Right lung (tissue), 10 donors: ENCODE measurements at places on chromosomes 5 and 9. TPM values are rescaled to one million over a fixed set of nuclear protein-coding genes. Genes with fewer than 3 reads are reported as not detected.

DNA sequence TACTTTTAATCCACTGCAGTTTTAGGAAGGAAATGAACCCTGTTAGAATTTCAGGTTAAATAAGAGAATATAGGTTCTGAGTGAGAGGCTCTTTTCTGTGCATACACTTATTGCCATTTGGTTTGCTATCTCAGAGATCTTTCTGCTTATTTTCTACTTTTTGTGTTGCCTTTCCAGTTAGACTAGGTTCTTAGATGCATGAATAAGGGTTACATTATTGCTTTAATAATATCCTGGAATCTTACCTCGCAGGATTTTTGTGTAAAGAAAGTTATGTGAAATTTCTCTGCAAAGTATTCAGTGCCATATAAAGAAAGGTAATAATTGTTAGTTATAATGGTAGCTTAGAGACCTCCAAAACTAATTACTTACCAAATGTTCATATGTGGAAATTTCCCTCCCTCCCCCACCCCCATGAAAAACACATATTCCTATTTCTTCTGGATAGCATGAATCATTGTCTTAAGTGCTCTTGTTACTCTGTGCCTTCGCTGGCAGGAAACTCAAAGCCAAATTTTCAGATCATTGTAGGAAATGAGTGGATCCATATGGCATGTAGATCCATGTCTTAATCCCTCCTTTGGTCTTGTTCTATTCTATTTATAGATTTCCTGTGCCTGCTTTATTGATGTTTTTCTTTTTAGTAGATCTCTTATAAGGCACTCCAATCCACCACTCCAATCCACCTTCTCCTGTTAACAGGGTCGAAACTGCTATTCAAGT lies 2.7 kb upstream of the APBA1 start:
- DNase-seq = peak; percentile 42

GRCh38 chr5:17005107-17005828 lies 69.2 kb upstream of the MYO10 start:
- no peak for DNase-seq

DNA sequence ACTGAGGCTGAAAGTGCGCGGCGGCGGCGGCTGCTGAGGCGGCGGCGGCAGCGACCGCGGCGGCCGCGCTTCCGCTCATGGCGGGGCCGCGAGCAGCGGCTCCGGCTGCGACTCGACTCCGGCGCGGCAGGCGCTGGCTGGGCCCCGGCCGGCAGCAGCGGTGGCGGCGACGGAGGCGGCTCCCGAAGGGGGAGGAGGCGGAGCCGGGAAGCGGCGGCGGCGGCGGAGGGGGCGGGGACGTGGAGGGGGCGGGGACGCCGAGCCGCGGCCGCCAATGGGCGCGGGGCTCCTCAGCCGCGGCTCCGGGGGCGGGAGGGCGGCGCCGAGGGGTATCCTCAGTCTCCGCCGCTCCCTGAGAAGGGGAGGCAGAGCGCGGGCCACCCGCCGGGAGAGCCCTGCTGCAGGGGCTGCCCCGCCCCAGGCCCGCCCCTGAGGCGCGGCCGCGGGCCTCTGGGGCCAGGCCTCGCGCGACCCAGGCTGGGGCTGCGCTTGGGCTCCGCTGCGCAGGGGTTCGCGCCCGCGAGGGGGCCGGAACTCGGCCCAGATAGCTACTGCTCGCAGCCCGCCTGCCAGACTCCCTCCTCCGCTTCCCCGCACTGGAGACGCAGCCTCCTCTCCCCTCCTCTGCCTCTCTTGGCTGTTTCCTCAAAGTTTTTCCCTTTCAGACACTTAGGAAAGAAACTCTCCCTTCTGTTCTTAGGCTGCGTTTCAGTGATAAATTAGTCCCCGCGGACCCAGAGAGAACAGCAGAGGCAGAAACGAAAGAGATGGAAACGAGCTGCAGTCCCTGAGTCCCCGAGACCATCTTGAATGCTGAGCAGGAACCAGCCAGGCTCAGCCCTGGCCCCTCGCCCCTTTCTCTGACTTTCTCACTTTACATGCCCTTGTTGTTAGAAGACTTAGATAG lies 85.0 kb upstream of the MELK start:
- peak; percentile 92 for DNase-seq

- DNase-seq = no peak
These were observed 438 bp downstream of the NSUN2 start for GRCh38 chr5:6632324-6632887.

DNA sequence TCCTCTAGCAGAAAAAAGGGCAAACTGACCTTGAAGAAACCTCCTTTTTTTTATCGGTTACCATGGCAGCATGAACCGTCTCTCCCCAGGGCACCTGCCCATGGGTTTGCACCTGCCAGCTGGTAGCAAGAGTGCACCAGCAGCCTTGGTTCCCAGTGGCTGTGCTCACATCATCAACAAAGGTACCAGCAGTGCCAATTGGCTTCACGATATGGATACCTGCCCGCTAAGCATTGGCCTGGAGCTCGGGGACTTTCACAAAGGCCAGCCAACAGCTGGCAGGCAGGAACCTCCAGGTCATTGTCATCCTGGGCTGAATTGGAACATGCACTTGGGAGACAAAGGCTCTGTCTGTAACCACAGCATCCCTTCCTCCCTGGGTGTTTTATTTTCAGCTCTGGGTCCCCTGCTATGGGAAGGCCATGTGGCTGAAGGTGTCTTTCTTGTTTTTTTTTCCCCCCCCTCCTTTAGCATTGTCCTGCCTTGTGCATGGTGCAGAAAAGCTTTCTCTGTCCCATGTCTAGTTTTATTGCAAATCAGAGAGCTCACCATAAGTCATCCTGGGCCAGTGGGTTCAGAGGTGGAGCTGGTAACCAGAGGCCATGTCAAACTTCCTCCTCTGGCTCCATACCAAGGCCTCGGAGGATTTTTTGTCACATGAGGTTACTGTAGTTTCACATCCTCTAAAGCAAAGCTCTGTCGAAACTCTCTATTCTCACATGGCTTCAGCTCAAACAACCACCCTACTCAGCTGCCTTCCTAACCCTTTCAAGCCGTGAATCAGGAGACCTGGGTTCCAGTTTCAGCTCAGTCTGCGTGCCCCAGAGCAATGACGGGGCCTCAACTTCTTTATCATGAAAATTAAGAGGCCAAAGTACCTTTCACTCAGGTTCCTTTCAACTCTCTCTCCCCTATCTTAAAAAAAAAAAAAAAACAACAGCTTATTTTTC lies 145.5 kb upstream of the MAP3K1 start:
- DNase-seq = peak; percentile 24

DNA sequence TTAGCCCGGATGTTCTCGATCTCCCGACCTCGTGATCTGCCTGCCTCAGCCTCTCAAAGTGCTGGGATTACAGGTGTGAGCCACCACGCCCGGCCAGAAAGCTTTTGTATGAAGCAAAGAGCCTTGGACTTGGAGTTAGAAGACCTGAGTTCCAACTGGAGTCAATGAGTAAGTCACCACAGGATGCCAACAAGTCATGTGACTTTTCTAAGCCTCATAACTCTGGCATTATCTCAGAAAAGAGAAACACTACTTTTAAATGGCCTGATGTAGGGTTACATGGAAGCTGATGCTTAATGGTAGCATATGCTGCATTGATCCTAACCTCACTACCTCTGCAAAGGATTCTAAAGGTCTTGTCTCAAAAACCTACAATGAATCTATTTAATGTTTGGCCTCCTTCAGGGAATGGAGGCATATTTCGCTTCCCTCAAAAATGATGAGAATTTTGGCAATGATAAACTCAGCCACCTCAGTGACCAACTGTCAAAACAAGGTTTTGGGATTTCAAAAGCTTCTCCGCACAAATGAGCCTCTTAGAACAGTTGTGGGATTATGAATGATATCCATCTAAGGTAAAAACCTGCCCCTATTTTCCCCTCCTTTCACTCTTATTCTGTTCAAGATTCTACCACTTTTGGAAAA lies 236.8 kb downstream of the ACTL7B start:
- no peak for DNase-seq

DNA sequence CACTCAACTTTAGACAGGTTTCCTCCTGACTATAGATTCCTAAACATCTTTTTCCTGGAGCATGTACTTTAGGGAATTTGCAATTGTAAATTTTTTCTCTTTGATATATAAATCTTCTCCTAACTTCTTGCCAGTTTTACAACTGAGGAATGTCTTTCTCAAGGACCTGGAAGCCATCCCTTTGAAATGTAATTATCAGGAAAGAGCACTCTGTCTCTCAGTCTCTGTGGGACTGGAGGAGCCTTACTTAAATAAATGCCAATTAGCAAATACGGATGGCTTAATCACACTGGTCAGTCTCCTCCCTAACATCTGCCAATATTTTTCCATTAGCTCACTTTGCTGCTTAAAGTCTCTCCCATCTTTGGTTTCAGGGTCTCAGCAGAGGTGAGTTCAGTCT lies 344.3 kb upstream of the ARRDC3 start:
- DNase-seq = no peak

DNA sequence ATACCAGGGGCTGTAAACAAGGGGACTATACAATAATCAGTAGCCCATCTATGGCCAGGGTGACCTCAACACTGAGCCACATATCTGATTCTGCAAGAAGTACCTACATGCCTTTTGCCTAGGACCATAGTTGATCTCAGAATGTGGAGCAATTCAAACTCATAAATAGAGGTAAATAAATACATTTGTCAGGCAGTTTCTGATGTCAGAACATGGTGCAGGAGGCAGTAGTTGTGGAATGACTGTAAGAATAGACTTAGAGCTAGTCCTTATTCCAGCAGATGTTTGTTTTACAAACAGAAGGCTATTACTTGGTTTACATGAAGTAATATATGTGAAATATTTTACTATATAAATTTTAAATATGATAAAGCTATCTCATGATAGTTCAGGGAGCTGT lies 330.7 kb upstream of the DAB2 start:
- no peak for DNase-seq

DNA sequence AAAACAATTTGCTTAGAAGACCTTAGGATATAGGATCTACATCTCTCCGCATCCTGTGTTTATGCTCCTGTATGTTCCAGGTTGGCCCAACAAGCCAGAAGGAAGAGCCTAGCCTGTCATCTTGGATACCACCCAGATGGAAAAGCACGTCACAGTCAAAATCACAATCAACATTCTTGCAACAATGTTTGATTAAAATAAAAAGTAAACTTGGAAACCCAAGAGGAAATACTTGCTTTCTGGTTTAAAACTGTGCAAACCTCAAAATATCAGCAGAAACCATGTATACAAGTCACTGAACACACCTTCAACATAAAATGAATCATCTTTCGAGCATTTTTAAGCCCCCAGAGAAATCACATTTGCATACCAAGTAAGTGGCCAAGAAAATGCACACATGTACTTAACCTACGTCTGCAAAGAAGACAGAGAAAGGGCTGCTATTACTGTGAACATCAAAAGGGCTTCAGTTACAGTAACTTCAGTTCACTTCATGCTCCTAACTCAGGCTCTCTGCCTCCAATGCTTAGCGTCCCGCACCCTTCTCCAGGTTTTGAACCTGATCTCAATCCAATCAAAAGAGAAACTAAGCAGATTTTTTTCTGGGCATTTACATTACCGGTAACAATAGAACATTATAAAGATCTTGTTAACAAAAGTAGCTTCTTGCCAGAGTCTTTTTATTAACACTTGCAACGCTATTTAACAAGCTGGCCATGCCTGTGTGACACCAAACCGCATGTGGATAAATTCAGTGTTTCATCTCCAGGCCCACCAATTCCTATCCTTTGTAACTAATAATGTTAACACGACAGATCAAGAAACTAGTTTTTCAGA lies 1.3 kb downstream of the ENC1 start:
- no peak for DNase-seq

DNA sequence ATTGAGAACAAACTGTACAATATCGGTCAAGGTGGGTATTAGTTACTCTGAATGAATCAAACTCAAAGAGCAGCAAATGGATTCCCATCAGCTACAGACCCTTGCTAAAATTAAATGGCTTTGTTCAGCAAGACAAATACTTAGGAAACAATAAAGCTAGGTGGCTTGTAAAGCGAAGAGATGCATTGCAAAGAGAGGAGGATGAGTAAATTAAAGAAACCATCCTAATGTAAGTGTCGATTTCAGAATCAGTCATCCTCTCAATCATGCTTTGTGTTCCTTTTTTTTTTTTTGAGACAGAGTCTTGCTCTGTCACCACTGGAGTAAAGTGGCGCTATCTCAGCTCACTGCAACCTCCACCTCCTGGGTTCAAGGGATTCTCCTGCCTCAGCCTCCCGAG lies 359.2 kb upstream of the ZNF462 start:
- no peak for DNase-seq

DNA sequence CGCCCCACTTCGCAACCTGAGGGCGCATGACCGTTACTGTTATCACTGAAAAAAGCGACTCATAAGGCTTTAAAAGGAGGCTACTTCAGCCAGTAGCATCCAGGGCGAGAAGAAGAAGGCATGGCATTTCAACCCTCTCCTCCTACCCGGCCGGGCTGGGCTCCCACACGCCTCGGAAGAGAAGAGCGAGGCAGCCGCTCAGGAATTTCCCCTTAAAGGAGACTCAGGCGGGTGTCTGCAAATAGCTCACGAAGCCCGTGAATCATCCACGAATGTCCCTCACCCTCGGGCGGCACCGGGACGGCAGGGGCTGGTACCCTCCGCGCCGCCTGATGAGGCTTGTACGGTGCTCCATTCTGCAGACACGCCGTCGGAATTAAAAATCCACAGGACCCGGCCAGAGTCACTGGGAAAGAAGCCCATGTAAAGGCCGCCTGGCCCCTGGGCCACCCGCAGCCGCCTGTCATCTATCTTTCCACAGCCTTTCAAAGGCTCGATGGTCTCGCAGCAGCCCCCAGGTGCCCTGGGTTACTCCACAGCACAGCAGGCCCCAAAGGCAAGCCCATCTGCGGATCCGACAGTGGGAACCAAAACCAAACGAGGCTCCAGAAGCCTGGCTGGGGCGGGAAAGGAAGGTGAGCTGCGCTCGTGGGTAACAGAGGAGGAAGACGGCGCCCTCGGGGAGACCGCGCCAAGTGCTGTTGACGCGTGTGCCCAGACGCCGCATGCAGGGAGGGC lies 11.8 kb downstream of the SLC12A7 start:
- DNase-seq = no peak

The ZNF462 gene
- 18.8 TPM for polyA plus RNA-seq

The C7 gene
- 507 TPM for polyA plus RNA-seq

The RASGRF2 gene
- polyA plus RNA-seq = 2.1 TPM

The IL3 gene
- not detected for polyA plus RNA-seq

The LMBRD2 gene
- 11.5 TPM for polyA plus RNA-seq
